Renal cortex interstitium (tissue), 15 donors: ENCODE measurements at places on chromosomes 3 and 15. TPM values are rescaled to one million over a fixed set of nuclear protein-coding genes. Genes with fewer than 3 reads are reported as not detected.

FBXW12 gene
- polyA plus RNA-seq: 0.65 TPM

GRCh38 chr3:45566951-45567411, 27.6 kb upstream of the LIMD1 start:
- DNase-seq: no peak

ZNF860 gene
- polyA plus RNA-seq: 2.7 TPM

- DNase-seq: no peak
Measured at GRCh38 chr3:128297401-128298138, 144.3 kb downstream of the EEFSEC start.

DNA sequence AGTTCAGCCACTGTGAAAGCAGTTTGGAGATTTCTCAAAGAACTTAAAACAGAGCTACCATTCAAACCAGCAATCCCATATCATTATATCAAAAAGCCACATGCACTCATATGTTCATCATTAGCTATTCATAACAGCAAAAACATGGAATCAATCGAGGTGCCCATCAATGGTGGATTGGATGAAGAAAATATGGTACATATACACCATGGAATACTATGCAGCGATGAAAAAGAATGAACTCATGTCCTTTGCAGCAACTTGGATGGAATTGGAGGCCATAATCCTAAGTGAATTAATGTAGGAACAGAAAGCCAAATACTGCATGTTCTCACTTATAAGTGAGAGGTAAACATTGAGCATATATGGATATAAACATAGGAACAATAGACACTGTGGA, 32.1 kb downstream of the IMPG2 start:
- no peak for DNase-seq

DNA sequence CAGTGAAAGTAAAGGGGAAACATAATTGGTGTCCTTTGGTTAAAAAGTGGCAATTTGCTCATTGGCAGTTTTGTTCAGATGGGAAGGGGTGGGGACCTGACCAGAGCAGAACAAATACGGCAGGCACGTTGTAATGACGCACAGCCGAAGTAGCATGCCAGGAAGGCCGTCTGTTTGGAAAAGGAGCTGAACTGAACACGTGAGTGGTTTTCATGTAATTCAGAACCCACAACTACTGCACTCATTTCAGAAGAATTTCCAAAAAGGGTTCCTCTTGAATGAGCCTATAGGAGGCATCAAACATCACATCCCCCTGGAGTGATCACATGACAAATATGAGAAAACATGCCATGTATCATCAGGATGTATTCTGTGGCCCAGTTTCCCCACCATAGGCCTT, 42.9 kb upstream of the LMCD1 start:
- DNase-seq: no peak

DNA sequence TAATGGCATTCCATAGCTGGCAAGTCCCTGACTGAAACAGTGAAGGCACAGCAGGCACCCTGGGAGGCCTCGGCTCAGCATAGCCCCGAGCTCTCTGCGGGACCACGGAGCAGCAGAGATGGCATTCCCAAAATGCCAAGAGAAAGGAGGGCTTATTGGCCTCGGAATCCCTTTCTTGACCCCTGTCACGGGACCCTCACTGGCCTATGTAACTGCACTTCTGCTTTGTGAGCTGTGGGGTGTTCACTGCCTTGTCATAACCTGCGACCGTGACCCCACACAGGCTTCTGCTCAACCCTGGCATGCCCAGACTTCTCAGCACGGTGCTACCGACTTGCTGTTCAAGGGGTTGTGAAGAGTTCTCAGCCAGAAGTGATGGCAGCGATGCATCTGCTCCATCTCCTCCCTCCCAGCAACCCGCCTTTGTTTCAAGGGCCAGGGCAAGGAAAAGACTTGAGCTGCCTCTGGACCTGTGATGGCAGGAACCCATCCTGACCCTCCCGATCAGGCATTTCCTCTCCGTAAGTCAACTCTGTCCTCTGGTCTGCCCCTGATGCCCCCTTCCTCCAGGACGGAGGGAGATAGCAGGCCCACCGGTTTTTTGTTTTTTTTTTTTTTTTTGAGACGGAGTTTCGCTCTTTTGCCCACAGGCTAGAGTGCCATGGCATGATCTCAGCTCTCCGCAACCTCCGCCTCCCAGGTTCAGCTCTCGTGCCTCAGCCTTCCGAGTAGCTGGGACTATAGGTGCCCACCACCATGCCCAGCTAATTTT, 30.5 kb downstream of the EHD4 start:
- no peak for DNase-seq

GRCh38 chr15:65275104-65275727, 11.5 kb downstream of the PARP16 start:
- DNase-seq: no peak

DNA sequence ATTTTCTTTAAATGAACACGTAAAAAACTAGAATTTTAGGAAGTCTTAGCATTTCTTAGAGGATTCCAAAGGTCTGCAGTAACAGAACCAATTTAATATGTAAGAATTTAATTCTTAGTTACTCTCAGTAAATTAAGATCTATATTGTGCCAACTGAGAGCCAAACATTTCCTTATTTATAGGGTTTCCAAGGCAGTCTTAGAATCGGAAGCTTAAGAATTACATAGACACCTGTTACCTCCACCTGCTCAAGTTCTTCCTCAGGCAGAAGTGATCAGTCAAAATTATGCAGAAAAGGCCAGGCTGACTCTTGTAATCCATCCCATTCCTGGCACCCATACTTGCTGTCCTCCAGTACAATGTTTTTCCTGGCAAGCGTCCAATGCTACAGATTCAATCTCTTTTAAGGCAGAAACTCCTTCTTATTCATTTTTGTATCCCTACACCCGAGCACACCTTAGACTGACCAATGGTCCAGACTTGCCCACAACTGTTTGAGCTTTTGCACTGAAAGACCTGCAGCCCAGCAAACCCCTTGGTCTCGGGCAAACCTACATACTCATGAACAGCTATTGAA, 64.3 kb downstream of the NCEH1 start:
- no peak for DNase-seq

ECE2 gene
- not detected for polyA plus RNA-seq

FEZF2 gene
- polyA plus RNA-seq: not detected

- no peak for DNase-seq
Measured at GRCh38 chr3:27591312-27592210, 107.4 kb upstream of the SLC4A7 start.

DNA sequence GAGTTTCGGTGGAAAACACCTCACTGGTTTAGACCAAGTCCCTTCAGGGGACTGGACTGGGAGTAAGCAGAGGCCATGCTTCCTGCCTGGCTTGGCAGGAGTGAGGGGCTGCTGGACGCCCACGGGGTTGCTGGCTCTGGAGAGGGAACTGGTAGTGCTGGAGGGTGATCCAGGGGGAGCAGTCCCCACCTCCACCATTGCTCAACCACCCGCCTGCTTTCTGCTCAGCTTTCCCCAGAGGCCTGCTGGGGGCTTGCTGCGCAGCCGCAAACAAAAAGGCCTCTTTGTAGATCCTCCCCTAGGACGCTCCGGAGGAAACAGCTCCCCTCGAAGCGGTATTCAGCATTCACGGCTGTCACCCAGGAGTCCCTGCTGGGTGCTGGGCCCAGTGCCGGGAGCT, 33.5 kb downstream of the EBLN2 start:
- no peak for DNase-seq
